Keratinocyte (primary cell): ENCODE measurements at places on chromosomes 6 and 20.

- DNase-seq, result no peak
Observed at GRCh38 chr20:47479506-47479905, 22.2 kb upstream of the NCOA3 start.

DNA sequence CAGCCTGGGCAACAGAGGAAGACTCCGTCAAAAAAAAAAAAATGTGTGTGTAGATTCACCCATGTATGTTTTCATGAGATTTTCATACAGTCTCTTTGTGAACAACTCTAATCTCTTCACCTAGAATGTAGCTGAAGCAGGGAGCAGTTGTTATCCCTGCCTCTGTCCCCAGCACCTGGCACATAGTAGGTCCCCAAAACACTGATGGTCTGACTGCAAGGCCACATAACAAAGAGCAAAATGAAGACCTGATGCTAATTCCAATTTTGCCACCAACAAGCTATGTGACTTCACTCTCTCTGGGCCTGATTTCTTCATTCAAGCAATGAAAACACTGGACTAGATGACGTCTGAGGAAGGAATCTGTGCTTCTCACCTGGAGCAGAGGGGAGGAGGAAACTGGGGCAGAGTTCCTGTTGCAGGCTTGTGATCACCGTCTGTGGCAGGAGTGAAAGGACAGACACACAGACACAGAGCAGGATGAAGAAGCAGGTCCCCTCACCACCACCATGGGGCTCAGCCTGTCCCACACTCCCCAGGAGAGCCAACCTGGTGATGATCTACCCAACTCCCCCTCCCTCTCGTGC lies 4.6 kb downstream of the SLC44A4 start:
- no peak for DNase-seq

DNA sequence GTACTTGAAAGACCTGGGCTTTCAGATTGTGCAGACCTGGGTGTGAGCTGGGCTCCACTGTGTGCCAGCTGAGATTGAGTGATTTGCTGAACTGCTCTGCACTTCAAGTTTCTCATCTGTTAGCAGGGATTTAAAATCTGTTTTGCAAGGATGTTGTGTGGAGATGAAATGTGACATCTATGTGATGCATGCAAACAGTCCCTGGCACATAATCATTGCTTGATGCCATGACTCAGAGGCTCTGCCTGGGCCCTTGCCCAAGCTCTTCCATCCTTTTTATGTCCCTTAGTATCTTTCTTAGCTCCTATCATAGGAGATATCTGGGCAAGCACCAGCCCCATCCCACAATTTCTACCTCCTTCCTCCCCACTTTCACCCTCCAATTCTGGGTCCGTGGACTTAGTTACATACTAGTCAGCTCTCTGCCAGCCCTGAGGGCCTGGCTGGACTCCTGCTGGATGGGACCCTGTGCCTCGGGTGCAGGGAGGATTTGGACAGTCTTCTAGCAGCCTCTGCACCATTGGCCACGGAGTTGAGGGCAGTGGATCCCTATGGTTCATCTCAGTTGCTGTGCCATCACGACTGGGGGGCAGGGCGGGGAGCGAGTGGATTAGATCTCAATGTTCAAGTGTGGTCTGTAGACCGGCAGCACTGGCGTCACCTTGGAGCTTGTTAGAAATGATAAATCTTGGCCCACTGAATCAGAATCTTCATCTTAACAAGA lies 103.6 kb downstream of the MAP3K7 start:
- no peak for DNase-seq

GRCh38 chr20:51696304-51697071 lies 71.7 kb downstream of the ATP9A start:
- no peak for DNase-seq

DNA sequence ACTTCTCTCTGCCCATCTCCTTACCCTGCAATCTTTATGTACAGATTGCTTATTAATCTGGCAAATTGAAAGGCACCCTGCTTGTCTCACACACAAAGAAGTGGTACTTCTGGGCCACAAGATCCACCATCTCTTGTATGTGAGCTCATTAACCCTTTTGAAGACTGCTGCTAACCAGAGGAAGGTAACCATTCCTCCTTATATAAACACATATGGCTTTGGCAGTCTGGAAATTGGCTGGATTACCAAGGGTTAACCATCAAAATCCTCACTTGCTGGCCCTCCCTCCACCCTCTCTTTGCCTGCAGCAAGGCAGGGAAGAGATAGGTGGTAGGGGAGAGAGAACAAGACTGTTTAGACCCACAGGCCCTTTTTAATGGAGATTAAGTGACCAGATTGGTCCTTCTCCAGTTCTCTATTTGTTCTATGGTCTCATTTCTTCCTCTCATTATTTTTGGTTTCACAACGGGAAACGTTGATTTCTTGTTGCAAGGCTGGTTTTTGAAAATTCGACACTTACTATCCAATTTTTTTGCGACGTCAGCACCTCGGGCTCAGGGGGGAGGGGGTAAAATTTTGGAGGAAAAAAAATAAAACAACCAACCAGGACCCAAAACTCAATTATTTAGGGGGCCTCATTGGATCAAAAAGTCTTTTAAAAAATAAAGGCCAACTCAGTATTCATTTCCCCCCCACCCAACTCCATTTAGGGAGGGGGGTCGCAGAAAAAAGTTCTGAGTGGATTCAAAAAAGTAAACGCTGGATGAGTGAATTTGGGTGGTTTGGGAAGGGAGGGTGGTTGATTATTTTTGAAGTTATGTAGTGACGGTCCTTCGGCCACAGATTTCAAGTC lies 859 bp downstream of the PPP1R10 start:
- no peak for DNase-seq

DNA sequence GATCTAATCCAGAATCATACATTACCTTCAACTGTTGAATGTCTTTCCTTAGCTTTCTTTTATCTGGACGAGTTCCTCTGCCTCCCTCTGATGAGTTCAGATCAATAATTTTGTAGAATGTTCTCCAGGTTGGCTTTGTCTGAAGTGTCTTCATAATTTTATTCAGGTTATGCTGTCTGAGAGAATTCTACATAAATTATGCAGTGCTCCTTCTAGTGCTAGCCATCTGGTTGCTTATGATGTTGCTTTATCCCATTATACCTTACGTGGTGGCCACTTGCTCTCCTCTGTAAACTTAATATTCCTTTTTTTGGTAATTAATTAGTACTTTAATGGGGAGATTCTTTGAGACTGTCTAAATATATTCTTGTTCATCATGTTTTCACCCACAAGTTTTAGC lies 67.7 kb upstream of the PTCHD4 start:
- DNase-seq, result no peak

GRCh38 chr6:158027590-158028285 lies 46.1 kb downstream of the SYNJ2 start:
- no peak for DNase-seq

- DNase-seq, result no peak
Observed at GRCh38 chr6:98777762-98778161, 56.6 kb upstream of the POU3F2 start.

DNA sequence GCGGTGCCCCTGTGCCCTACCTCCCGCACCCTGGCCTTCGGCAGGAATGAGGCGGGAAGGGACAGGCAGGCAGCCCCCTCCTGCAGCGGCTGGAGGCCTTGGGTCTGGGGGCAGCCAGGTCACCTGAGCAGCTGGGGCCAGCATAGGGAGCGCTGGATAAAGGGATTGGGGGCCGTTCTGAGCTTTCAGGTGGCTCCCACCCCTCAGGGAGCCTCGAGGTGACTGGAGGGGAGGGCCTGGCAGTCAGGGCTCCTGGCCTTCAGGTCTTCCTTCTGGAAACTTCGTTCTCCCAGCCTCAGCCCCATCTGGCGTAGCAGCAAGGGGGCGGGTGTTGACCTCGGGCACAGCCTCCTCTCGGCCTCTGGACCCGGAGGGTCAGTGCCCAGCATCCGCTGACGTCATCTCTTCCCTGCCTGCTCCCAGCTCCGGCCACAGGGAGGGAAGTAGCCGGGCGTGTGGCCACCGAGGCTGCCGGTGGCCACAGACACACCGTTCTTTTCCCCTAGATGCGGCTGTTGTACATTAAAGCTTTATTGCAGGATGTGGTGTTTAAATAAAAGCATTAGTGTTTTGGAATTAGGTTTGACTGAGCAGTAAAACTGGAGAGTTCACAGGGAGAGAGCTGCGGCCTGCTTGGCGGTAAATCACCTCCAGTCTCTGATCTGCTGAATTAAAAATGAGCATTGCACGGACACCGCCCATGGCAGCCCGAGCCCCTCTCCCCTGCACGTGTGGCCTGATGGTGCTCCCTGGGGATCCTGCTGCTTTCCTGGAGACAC lies 80.0 kb upstream of the GATA5 start:
- no peak for DNase-seq

GRCh38 chr20:14334306-14334930 lies 3.0 kb downstream of the FLRT3 start:
- DNase-seq, result no peak

DNA sequence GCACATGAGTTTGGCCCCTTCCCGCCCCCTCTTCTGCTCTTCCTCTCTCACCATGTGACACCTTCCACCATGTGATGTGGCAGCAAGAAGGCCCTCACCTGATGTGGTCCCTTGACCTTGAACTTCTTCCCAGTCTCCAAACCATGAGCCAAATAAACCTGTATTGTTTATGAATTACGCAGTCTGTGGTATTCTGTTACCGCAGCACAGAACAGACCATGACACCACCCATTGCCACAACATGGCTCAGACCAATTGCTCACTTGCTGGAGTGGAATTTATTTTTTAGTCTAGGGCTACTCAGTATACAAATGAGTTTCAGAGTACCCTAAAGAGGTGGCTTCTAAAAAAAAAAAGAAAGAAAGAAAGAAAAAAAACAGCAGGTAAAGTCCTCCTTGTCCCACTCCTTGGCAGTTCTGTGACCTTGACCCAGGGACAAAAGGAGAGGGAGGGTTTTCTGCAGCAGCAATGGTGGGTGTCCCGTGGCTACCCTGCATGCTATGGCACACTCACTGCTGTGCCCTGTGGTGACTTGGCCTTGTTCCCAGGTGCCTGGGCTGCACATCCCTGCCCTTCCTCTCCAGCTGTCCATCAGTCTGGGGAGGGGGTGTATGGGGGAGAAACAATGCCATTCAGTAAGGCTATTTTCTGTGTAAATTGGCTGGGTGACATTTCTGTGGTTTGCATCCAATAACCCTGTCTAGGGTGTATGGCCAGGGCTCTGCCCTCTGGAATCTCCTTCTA lies 5.4 kb upstream of the VSX1 start:
- no peak for DNase-seq

DNA sequence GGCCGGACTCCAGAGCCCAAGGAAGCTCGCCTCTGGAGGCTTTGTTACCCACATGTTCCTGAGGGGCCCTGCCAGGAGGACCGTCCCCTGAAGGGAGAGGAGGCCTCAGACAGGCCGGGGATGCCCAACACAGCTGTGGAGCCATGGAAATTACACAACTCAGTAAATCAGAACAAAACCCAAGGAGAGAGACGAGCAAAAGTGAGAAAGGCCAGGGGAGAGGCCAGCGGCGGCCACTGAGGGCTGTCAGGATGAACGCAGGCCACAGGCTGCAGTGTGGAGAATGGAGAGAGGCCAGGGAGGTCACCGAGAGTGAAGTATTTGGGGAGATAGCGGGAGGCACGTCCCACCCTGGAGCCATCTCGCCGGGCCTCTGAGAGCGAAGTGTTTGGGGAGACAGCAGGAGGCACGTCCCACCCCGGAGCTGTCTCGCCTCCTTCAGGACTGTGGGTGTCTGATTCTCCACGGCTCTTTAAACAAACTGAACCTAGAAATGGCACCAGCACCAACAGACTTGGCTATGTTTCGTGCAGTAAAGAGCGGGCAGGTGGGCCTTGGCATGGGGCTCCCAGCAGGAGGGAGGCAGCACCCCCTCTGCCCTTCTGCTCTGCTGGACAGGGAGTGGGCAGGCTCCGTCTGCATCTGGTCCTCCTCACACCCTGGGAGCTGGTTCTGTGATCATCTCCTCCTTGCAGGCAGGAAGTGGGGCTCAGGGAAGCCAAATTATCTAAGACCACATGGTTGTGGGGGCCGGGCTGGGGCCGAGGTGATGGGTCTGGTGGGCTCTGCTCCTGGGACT lies 91.0 kb downstream of the YTHDF1 start:
- DNase-seq, result no peak

DNA sequence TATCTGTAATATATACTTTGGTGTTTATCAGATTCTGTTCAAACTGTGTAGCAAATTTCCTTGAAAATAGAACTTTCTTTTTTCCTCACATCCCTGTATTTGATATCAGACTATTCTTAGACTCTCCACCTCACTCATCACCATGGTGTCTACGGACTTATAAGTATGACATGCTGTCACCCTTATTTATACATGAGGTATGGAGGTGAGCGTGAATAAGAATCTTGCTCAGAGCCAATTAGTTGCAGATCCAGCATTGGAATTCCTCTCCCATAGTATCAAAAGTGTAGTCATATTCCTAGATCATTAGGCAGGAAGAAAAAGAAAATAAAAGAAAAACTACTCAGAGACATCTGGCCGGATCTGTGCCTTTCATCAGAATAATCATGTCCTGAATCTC lies 43.0 kb downstream of the TPD52L1 start:
- DNase-seq, result no peak

DNA sequence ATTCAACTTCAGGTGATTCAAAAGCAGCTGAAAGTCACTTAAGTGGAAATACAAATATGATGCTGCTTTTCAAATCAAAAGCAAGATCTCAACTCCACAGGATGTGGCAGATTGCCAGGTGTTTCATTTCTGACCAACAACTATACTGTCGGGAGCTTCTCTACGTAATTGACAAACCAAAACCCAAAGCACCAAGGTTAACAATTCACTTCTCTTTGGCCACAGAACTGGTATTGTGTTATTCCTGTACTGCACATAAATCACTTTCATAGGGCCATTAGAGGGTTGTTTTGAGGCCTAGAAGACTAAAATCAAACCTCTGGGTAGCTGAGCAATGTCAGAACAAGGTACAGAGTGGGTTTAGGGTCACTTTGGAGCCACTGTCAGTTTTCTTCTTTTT lies 169.7 kb downstream of the HAO1 start:
- no peak for DNase-seq

GRCh38 chr6:49410564-49410963 lies 52.5 kb downstream of the MMUT start:
- DNase-seq, result no peak

DNA sequence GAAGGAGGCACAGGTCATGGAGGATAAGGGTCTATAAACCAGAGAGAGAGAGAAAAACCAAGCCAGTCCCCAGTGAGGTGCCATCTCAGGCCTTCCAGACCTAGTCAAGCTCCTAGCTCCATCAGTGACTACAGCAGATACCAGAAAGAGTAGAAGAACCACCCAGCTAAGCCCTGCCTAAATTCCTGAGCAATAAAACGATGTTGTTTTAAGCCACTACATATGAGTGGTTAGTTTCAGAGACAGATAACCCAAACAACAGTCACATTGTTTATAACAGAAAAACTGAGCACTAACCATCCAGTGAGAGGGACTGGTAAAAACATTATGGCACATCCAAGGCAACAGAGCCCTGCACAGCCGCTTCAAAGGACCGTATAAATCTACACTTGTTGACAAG lies 59.2 kb downstream of the BMP7 start:
- no peak for DNase-seq
